CD14-positive monocyte (primary cell): ENCODE measurements at places on chromosomes 16 and 17.

DNA sequence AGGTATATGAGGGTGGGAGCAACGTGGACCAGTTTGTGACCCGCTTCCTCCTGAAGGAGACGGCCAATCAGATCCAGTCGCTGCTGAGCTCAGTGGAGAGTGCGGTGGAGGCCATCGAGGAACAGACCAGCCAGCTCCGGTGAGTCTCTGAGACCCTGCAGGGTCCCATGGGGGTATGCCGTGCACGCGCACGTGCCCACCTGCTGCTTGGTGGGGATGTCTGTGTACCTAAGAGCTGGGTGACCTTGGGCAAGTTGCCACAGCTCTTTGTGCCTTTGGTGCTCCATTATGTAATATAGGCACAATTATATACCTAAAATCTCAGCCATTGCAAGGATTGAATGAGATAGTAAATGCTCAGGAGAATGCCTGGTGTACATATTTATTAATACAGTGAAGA, 22.4 kb downstream of the NECAB2 start:
- no peak for DNase-seq

- no peak for DNase-seq
Observed at GRCh38 chr17:45896803-45897693, 2.7 kb downstream of the MAPT start.

GRCh38 chr17:12328204-12328603, 307.5 kb downstream of the MAP2K4 start:
- DNase-seq = no peak

- no peak for DNase-seq
Observed at GRCh38 chr16:55698331-55698730, 42.5 kb downstream of the SLC6A2 start.

DNA sequence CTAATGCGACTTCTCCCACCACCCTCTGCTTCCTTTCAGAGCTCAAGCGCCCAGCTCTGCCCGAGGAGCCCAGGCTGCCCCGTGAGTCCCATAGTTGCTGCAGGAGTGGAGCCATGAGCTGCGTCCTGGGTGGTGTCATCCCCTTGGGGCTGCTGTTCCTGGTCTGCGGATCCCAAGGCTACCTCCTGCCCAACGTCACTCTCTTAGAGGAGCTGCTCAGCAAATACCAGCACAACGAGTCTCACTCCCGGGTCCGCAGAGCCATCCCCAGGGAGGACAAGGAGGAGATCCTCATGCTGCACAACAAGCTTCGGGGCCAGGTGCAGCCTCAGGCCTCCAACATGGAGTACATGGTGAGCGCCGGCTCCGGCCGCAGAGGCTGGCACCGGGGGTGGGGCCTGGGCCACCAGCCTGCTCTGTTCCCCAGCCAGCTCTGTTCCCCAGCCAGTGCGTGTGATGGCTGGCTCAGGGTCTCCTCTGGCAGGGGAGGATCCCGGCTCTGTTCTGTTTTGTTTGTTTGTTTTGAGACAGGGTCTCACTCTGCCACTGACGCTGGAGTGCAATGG, 18.7 kb downstream of the CRISPLD2 start:
- DNase-seq = no peak

GRCh38 chr17:29559640-29560039, 7.2 kb downstream of the ABHD15 start:
- no peak for DNase-seq

DNA sequence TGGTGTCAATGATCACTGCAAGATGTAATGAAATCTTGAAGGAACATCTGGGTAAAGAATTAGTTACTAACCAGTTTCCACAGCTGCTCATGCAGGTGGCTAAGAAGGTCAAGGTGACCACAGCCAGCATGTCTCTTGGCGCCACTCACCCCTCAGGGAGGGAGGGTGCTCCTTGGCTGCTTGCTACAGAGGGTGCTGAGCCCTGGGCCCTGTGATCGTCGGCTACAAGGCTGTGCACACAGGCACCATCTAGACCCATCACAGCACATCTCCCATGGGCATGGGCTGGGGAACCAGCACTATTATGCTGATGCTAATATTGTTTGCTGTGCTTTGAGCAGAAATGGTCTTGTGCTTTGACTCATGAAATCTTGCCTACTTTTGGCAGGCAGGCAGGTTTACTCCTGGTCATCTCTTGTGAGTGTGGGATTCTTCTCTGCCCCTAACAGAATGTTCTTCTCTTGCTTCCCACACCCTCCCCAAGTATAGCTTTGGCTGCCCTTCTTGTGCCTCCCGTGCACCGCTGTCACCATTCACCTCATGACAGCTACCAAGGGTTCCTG, 36.4 kb downstream of the TXNDC11 start:
- DNase-seq = no peak

- DNase-seq = peak; percentile 64
Observed at GRCh38 chr17:34420254-34420766, 57.3 kb upstream of the CCL1 start.

GRCh38 chr16:77946823-77947222, 75.5 kb upstream of the CLEC3A start:
- DNase-seq = no peak

DNA sequence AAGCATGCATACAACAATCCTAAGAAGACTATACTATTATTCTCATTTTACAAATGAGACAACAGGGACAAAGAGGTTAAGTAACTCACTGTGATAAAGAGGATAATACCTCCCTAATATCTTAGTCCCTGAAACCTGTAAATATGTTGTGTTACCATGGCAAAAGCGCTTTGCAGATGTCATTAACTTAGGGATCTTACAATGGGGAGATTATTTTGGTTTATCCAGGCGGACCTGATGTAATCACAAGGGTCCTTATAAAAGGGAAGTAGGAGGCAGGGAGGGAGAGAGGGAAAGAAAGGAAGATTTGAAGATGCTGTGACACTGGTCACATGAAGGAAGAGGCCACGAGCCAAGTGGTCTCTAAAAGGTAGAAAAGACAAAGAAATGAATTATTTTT, 164.7 kb downstream of the CNTNAP4 start:
- DNase-seq = no peak

- DNase-seq = peak; percentile 82
Observed at GRCh38 chr16:11689031-11689840, 21.0 kb downstream of the SNN start.

GRCh38 chr17:78924481-78925151, 571 bp downstream of the TIMP2 start:
- no peak for DNase-seq

- DNase-seq = no peak
Observed at GRCh38 chr17:38741921-38742410, 6.2 kb downstream of the PCGF2 start.

DNA sequence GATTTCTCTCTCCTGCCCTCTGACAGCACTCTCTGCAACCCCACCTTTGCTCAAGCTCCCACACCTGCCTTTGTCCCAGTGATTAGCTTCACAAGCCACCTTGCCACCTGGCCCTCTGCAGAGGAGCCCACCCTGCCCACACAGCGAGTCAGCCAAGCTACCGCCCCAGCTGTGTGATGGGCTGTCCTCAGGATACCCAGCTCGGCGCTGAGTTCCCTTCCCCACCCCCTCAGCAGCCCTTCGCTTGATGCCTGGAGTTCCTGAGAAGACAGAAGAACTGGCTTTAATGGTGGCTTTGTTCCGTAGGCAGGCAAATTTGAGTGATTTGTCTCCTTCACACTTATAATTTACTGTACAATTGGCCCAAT, 266.4 kb downstream of the CBLN1 start:
- no peak for DNase-seq

DNA sequence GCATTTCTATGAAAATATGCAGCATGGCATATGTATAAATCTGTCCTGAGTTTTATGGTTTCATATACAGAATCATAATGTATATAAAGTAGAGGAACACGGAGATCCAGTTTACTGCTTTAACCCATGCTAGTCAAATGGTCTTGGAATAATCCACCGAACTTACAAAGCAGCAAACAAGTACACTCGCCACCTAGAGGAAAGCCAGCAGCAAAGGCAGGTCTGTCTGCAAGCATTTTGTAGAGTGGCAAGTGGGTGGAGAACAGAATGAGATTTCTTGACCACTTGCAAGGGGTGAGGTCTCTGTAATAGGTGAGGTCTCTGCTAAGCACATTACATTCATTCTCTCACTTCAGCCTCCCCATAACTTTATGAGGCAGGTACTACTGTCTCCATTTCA, 308.3 kb downstream of the CA10 start:
- DNase-seq = no peak
